Endothelial cell of umbilical vein (primary cell): ENCODE measurements at places on chromosomes 2 and 18. TPM values are rescaled to one million over a fixed set of nuclear protein-coding genes. Genes with fewer than 3 reads are reported as not detected.
A peak's percentile ranks its signal among the peaks of the same experiment; 100 is the strongest.

The CTDP1 gene
- 23.5 and 27.6 TPM in 2 replicates for total RNA-seq

The TDRD15 gene
- total RNA-seq, result not detected in 2 replicates

DNA sequence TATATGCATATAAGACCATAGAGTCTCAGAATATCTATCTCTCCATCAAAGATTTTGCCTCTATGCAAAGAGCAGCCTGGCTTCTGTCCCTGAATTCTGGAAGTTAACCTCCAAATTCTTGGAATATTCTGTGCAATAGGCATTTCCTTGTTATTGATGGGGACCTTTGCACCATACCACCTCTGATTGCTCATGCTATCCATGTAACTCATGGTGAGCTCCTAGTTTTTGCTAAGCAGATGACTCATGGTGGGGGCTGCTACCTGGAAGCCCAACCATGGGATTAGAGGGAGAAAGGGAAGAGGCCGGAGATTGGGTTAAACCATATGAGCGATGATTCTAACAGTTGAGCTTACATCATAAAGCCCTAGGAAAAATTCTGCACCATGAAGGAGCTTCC is 310.2 kb upstream of the FIGN start:
- DNase-seq, result no peak

- no peak for DNase-seq
These were observed 51.3 kb upstream of the ZNF397 start for GRCh38 chr18:35189510-35189909.

DNA sequence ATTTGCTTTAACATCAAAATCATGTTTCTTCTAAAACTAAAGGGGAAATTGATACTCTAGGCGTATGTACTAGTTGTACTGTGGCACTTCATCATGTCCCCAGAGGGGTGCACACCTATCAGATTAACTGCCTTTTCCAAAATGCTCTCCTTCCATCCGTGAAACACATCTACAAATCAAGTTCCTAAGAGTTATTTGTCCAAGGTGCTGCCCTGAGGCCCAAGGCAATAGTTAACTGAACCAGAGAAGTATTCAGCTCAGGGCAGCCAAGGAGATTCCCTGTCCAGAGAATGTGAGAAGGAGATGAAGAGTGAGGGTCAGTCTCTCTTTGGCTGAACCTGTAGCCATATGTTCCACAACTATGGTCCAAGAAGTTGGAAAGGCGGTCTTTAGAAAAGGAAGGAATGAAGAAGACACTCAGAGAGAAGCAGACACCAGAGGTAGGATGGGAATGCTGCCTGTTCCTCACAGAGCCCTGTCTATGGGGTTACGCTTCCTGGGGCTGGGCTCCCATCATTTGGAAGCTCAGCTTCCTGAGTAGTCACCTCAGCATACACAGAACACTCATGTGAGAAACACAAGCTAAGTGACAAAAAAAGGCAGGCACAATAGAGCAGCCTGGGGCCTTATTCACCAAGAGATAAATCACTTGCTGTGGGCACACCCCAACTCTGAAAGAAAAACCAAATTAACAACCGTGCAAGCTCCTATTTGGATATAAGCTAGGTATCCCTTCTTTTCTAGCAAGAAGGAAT is 55.6 kb downstream of the ANKRD44 start:
- DNase-seq, result no peak

GRCh38 chr2:84792856-84793522 is 87.9 kb downstream of the TRABD2A start:
- no peak for DNase-seq

GRCh38 chr18:23964282-23965238 is 50.0 kb upstream of the TTC39C start:
- DNase-seq, result no peak

GRCh38 chr2:70141212-70141901 is 49.5 kb downstream of the C2orf42 start:
- DNase-seq, result peak; percentile 25

DNA sequence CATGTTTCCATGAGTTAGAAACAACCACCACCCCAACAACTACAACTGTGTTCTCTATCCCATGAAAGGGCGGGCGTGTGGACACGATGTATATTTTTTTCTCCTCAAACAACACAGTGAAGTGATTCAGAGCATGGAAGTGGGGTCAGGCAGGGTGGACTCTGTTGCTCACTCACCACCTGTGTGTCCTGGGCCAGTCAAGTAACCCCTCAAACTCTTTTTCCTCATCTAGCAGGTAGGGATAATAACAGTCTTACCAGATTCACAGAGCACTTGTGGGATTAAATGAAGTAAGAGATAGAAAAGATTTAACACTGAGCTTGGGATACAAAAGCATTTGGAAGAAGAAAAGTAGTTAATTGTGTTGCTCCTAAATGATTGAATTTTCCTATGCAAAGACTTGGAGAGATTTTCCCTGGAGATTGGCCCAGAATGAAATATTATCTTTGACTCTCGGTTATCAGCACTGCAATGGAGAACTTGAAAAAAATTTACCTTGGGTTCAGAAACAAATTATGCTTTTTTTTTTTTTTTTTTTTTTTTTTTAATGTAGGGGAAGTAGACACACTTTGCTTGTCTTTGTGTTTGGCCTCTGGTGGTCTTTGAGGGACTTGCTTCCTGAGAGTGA is 161.9 kb upstream of the EPAS1 start:
- peak; percentile 78 for DNase-seq

DNA sequence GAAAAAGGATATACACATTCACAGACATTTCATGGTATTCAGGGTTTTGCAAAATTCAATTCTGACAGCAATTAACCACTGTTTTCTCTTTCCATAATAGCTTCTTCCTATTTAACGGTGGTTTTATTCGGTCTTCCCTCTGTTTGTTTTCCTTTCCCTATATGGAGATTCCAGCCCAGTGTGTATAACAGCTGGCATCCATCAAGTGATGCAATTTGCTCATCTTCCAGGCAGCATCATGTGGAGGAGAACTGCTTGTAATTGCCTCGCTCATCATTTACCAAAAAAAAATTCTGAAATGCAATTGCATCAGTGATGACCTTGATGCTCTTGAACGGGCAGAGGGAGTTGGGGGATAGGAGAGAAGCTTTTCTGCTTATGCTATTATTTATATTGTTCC is 165.9 kb upstream of the PGAP1 start:
- DNase-seq, result no peak

GRCh38 chr18:32441533-32441932 is 29.1 kb downstream of the GAREM1 start:
- no peak for DNase-seq

GRCh38 chr2:69517410-69517809 is 80.2 kb upstream of the NFU1 start:
- DNase-seq, result no peak
